ENCODE measurements at places on chromosomes 1 and 21.

DNA sequence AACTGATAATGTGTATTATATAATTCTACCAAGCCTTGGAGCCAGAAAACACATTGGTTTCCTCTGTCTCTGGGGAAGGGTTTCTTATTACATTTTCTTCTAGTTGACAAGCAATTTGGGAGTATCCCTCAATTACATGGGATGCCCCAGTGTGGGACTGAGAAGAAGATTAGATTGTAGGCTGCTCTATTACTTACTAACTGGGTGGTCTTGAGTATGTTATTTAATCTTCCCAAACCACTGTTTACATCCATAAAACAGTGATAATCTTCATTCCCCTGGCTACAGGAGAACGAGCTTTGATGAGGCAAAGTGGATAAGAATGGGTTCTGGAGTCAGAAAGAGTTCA, 105.8 kb downstream of the TSEN15 start:
- no peak for DNase-seq

GRCh38 chr1:2563205-2563604, 7.0 kb downstream of the TNFRSF14 start:
- DNase-seq, result no peak

DNA sequence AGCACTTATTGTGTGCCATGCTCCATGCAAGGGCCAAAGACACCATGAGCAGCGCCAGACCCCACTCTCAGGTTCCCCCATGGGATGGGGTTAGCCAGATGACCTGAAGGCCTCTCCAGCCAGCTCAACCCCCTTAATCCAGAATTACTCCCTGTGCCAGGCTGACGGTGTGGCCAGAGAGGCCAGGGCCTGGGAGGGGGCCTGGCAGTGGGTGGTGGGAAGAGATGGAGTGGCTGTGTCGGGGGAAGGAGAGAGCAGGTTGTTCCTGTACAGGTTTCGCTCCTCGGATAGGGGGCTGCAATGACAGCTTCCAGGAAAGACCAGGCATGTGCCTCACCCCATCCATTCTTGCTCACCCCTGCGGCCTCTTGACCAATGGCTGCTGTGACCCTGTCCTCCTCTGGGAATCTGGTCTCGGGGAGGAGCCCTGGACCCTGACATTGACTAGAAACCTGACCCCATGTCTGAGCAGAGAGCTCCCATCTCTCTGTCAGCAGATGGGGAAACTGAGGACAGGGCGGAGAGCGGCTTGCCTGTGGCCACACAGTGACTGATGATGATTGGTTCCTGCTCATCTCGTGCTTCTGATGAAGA, 345.3 kb downstream of the MATN1 start:
- DNase-seq, result no peak

DNA sequence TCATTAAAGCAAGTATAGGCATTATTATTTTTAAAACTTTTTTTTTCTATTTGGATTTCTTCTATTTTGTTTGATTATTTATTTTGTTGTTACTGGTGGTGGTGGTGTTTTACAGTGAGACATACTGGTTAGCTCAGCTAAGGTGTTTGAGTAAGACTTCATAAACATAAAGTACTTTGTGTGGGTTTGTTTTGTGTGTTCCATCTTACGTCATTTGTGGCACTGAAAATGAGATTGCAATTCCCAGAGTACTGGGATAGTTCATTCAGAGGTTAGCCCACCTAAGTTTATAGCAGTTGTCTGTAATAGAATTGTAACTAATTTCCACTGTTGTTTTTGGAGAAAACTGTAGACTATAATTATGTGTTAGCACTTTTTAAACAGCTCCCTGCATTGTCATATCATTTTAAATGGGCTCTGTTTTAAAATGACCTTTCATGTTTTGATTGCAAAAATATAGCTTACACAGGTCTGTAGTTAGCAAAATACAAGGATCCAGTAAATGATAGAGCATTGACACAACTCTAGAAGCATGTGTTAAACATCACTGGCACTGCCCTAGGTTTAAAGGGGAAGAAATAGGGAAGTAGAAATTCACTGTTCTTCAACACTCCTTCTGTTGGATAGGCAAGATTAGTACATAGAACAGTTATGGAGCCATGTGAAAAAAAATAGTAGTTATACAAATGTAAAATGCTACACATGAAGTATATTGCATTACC, 171.7 kb downstream of the NFIA start:
- DNase-seq, result no peak

GRCh38 chr1:161955606-161956005, 68.1 kb downstream of the OLFML2B start:
- no peak for DNase-seq

- no peak for DNase-seq
These were observed 176.4 kb downstream of the MIS18A start for GRCh38 chr21:32102426-32102825.

- no peak for DNase-seq
These were observed 19.7 kb downstream of the PRDX6 start for GRCh38 chr1:173496757-173497320.

DNA sequence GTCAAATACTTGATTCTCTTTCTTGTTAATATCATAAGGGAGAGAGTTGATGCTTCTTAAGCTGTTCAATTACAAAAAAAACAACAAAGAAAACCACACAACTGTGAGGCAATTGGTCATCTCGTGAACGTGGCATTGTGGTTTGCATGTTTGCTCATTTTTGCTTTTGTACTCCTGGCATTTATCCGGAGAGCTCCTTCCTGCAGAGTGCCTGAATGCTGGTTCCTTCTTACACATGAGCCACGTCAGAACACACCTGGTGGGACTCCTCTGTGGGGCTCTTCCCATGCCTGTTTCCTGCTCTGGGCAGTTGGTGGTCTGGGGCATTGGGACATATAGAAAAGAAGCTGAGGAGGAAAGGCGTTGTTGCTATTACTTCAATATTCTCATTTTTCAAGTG, 25.7 kb downstream of the KCNK1 start:
- no peak for DNase-seq

DNA sequence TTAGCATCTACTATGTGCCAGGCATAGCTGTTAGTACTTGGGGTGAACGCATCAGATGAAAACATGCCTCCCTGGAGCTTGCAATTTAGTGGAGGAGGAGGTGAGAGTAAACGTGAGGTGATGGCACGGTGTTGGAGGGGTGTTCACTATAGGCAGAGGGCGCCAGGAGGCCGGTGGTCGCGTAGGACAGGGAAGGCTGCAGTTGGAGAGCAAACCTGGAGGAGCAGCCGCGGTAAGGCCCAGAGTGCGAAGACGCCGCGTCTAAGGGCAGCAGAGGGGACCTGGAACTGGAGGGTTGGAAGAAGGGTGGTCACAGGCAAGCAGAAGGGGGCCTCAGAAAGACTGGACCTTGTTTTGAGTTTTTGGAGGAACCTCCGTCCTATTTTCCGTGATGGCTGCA, 30.2 kb upstream of the TRIM17 start:
- DNase-seq, result no peak

DNA sequence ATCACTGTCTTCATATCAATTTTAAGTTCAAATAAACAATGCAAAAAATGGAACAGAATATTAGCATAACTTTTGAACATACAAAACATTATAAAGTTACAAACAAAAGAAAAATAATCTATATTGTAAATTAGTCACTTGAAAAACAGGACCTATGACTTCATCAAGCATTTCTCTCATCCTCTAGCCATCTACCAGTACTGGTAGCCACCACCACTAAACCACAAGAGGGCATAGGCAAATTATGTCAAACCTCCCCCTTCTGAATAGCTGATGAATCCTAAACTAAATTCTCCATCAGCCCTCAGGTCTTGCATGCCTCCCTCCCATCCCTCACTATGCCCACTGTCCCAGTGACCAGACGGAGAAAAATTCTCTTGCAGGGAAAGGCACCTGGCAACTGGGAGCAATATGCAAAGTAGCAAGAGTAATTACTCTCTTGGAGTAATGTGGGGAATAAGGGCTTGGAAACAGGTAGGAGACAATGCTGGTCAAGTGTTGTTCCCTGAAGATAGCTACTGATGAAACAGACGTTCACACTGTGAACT, 37.1 kb downstream of the SSX2IP start:
- DNase-seq, result no peak

DNA sequence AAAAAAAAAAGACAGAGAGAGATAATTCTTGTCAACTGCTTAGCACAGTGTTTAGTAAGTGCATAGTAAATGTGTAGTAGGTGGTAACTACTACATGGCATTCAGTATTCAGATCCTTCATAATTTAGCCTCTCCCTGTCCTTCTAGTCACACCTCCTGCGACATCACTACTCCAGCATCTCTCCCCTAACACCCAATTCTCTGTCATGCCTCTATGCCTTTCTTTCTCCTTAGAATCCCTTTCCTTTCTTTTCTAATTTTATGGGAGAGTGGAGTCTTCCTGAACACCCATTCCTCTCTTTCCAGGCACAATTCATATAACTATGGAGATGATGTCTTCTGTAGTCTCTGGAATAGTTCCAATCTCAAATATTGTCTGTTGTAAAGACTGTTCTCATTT, 3.9 kb upstream of the VPS72 start:
- DNase-seq, result no peak

DNA sequence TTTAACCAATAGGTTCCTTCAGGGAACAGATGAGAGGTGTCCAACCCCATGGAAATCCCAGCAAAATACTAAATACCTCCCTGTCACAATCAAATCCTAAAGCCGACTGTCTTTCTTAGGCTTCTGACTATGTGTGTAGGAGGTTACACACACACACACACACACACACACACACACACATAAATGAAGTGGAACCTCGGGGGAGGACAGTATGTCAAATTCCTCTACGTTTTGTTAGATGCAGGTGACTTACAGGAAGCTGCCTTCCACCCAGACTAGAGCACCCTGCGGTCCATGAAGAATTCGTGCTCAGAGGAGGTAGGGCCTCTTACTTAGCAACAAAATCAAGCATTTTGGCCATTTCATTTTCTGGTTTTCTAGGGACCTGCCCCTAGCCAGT, 16.4 kb downstream of the RSPH1 start:
- no peak for DNase-seq

DNA sequence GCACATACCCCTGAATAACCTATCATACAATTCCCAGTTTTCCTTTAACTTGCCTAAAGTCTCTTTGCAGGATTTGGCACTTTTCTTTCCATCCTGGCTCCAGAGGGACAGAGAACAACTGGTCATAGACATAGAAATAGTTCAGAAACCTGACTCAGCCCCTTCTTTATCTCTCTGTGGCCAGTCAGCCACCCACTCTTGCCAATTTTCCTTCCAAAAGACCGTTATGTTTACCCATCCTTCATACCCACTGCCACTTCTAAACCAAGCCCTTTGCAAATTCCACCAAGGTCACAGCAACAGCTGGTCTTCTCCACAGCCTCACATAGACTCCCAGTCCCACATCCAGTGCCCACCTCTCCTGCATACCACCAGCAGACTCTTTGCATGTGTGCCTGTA, 127.2 kb upstream of the FGGY start:
- DNase-seq, result no peak

GRCh38 chr1:181190364-181191035, 102.0 kb downstream of the IER5 start:
- no peak for DNase-seq

GRCh38 chr1:13703558-13704490, 3.8 kb downstream of the PRDM2 start:
- DNase-seq, result no peak

DNA sequence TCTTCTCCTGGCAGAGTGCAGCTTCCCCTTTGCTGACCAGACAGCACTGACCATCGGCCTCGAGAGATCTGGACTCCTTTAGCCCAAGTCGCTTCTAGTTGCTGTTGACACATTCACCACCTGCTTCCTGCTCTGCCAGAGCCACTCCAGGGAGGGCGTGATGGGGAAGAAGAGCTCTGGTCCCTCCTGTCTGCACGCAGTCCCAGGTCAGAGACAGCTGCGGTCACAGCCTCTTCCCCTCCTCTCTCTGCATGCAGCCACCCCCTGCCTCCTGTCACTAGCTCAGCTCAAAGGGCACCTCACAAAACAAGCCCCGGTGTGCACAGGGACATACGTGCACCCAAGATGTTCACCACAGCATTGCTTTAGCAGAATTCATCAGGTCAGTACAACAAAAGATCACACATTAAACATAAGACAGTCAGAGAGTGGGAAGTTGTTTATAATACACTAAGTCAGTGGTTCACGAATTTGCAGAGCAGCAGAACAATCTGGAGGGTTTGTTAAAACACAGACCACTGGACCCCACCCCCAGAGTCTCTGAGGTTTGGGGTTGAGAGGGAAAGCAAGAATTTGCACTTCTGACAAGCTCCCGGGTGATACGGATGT, 132.9 kb downstream of the SYF2 start:
- DNase-seq, result peak; percentile 30

- DNase-seq, result no peak
These were observed 191.4 kb downstream of the DAB1 start for GRCh38 chr1:57232500-57232899.

- DNase-seq, result no peak
These were observed 37.6 kb upstream of the CAMTA1 start for GRCh38 chr1:6747674-6748073.

DNA sequence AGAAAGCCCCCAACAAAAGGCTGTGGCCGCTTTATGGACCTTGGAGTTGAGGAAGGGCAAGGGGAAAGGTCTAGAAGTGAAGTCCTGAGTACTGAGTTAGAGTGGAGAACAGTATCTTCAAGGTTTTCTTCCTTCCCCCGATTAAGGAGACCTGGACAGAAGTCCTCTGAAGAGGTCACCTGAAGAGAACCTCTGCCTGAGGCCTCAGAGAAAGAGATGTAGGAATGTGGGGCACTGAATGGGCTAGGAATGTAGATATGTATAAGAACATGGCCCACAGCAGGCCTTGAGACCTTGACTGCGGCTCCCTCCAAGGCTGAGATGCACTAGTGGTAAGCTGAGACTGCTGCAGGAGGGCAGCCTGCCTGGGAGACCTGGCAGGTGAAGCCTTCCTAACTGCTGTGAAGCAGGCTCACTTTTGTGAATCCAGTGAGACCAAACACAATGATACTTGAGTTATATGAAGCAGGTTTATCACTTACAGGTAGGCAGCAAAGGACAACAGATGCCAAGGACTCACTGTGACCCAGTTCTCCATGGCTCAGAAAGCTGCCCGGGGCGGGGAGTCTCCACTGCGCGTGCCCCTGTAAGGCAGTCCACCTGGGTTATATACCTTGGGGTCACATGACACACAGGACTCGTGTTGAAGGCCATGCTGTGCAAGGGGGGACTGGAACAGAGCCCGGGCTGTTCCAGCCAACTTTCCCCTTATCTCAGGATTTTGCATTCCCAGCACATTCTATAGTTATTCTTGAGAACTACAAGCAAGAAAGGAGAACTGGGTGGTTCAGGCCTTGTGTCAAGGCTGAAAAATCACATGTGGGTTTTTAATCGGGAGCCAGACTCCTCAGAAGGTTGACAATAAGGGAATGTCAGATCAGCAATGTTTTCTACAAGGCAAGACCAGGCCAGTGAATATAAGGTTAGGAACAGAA, 78.8 kb upstream of the PPM1J start:
- DNase-seq, result no peak

- DNase-seq, result no peak
These were observed 8.4 kb downstream of the SLC41A1 start for GRCh38 chr1:205804605-205805004.

DNA sequence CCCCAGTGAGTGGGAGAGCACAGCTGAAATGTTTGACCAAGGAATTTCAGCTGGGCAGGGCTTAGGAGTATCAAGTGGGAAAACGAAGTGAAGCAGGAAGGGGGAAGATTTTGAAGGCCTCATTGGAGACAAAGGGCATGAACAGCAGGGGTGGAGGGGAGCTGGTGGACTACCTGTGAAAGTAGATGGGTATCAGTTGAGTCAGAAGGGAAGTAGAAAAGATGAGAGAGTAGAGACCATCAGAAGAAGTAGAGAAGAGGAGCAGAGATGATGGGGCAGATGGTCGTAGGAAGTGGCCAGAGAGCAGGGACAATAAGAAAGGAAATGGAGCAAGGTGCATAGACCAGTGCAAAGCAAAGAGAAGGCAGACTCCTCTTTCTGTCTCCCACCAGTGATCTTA, 189.0 kb upstream of the RUNX1 start:
- no peak for DNase-seq

Data from dorsolateral prefrontal cortex (tissue), 122 donors.